Mesenteric fat pad (tissue), 1 donor: ENCODE measurements at places on chromosomes 13 and 19. TPM values are rescaled to one million over a fixed set of nuclear protein-coding genes. Genes with fewer than 3 reads are reported as not detected.

The IZUMO2 gene
- total RNA-seq: not detected

The ARHGAP33 gene
- 2.7 TPM for total RNA-seq

The NANOS3 gene
- total RNA-seq: not detected

The SCAMP4 gene
- 48.4 TPM for total RNA-seq

The HIPK4 gene
- 0.29 TPM for total RNA-seq

The GPALPP1 gene
- total RNA-seq: 15.3 TPM

The EXOC3L2 gene
- total RNA-seq: 4.8 TPM

The DHPS gene
- 46.3 TPM for total RNA-seq

The IGFL1 gene
- not detected for total RNA-seq
